Camera-type eye (tissue), 1 donor: ENCODE measurements at places on chromosomes 6 and 20. TPM values are rescaled to one million over a fixed set of nuclear protein-coding genes. Genes with fewer than 3 reads are reported as not detected.

The CRISP3 gene
- total RNA-seq, result 0.22 TPM

The NKAIN4 gene
- 24.6 TPM for total RNA-seq

The EYA4 gene
- total RNA-seq, result 7.7 TPM

The RNF114 gene
- total RNA-seq, result 116 TPM

The ZNF311 gene
- 2.9 TPM for total RNA-seq

The OR2J3 gene
- total RNA-seq, result not detected

The DACT2 gene
- 15.9 TPM for total RNA-seq

The THEMIS gene
- 0.22 TPM for total RNA-seq

The BMP7 gene
- 29.6 TPM for total RNA-seq

The CCDC28A gene
- 27.7 TPM for total RNA-seq

The TFEB gene
- 9.2 TPM for total RNA-seq

The SLC32A1 gene
- total RNA-seq, result 8.2 TPM

The NOX3 gene
- not detected for total RNA-seq

The HMGA1 gene
- total RNA-seq, result 48.7 TPM

The TOX2 gene
- total RNA-seq, result 3.3 TPM

The GSTA3 gene
- not detected for total RNA-seq

The SRSF12 gene
- 18.0 TPM for total RNA-seq

The SNTA1 gene
- 16.2 TPM for total RNA-seq

The PPP1R3G gene
- 2.8 TPM for total RNA-seq

The KCNK16 gene
- total RNA-seq, result not detected

The ALDH8A1 gene
- 1.4 TPM for total RNA-seq

The SLC17A2 gene
- total RNA-seq, result not detected

The FAM209B gene
- not detected for total RNA-seq

The ARFGEF3 gene
- total RNA-seq, result 11.1 TPM
